ENCODE measurements at places on chromosomes 2 and 18. TPM values are rescaled to one million over a fixed set of nuclear protein-coding genes. Genes with fewer than 3 reads are reported as not detected.

The INHBB gene
- 0.23 TPM for polyA plus RNA-seq

The MC4R gene
- polyA plus RNA-seq, result 0.45 TPM

DNA sequence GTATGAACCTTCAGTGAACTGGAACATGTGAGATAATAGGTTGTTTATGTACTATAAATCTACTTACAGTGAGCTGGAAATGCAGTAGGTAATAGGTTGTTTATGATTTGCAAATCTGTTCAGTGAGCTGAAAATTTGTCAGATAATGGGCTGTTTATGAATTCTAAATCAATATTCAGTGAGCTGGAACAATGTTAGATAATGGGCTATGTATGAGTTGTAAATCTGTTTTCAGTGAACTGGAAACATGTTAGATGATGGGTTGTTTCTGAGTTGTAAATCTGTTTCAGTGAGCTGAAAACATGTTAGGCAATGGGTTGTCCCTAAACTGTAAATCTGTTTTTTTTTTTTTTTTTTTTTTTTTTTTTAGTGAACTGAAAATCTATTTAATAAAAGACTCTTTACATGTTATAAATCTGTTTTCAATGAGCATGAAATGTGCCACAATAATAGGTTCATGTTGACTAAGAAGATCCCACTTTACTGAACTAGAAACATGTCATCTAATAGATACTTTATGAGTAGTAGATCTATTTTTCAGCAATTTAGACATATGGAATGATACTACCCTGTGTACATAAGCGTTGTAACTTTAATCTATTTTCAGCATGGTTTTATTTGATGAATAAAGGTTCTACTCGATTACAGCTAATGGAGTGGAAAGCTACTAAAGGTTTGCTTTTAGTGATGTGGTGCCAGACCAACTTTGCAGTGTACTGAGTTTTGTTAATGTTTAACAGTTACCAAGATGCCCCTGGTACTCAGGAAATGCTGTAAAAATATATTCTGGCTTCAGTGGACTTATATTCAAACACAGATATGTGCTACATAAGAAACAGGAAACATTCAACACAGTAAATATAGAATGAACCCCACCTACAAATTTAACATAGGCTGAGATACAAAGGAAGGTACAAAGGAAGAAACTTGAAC is 1471.8 kb downstream of the LRP1B start:
- DNase-seq, result no peak

GRCh38 chr2:241911551-241911950 is 42.0 kb downstream of the RTP5 start:
- DNase-seq, result no peak

The EN1 gene
- not detected for polyA plus RNA-seq

GRCh38 chr2:55511508-55512124 is 7.9 kb upstream of the CFAP36 start:
- DNase-seq, result no peak

The NTSR2 gene
- not detected for polyA plus RNA-seq

The CGREF1 gene
- polyA plus RNA-seq, result 0.45 TPM

GRCh38 chr2:224136396-224136795 is 97.3 kb upstream of the SERPINE2 start:
- no peak for DNase-seq

The RIT2 gene
- not detected for polyA plus RNA-seq

DNA sequence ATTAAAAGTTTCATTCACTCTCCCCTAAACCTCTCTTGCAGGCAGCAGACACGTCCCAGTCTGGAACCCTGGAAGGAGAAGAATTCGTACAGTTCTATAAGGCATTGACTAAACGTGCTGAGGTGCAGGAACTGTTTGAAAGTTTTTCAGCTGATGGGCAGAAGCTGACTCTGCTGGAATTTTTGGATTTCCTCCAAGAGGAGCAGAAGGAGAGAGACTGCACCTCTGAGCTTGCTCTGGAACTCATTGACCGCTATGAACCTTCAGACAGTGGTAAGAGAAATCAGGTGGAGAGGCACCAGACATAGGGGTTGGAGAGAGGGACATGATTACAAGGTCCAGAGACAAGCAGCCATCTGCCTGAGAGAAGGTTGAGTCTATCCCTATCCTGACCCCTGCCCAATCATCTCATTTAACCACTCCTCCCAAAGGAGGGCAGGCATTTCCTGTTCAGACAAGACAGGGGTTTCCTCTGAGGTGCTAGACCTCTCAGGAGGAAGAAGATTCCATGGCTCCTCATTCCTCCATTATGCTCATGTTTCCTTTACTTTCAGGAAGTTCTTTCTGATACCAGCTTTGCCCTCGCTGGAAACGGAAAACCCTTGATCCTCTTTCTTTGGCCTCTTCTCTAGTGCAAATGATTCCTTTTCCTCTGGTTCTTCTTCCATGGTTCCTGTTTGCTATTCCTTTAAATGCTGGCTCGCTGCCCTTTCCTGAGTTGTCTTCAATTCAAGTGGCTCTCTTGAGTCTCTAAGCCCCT is 15.1 kb downstream of the PLCD4 start:
- DNase-seq, result no peak

The GRHL1 gene
- 7.1 TPM for polyA plus RNA-seq

DNA sequence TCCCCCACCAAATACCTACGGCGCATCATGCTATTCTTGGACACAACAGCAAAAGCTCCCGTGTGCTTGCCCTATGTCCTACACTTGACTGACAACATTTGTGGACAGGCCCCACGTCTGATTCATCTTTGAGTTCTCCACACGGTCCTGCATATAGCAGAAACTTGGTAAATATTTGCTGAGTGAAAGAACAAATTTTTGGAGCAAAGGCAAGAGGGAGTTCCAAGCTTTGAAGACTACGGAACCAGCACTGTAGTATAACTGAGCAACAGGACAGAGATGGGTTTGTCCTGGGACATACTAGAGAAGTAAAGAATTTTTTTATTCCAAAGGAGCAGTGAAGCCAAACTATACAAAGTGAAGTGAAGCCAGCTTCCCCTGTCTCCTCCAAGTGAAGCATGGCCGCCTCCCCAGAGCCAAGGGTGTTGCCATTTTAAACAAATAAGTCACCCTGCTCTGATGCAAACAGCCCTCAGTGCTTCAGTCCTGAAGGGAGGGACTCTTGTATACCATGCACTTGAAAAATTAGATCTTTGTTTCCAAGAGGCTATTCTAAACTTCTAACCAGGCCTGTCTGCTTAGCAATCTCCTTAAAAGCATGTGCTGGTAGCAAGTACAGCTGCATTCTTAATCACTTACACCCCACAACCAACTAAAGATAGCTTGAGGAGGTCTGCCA is 35.9 kb downstream of the SPRED2 start:
- DNase-seq, result no peak

The TM4SF20 gene
- not detected for polyA plus RNA-seq

DNA sequence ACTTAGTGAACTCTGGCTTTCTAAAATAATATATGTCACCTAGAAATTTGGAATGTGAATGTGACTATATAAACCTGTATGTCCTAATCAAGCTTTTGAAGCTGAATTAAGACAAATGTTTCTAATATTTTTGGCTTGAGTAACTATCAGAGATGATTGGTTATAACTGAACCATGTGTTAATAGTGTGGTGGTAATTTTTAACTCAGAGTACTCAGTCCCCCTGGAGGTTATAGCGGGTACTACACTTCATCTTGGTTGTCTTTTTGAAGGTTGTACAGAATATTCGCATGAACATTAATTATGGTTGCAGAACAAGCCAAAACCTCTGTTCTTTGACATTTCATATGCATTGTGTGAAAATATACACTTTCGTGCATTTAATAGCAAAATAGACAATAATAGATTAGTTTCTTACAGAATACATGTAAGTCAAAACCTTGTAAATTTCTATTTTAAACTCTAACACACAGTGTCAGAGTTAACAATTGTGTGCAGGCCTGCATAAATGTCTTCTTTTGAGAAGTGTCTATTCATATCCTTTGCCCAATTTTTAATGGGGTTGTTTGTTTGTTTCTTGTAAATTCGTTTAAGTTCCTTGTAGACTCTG is 86.0 kb downstream of the OSBPL6 start:
- no peak for DNase-seq

The SEPTIN10 gene
- polyA plus RNA-seq, result 125 TPM

GRCh38 chr2:1688859-1689258 is 55.5 kb downstream of the PXDN start:
- DNase-seq, result no peak

The DHX57 gene
- polyA plus RNA-seq, result 37.9 TPM

The KLHL29 gene
- 2.6 TPM for polyA plus RNA-seq

- no peak for DNase-seq
These were observed 150.1 kb downstream of the UXS1 start for GRCh38 chr2:106044021-106044420.

GRCh38 chr2:159614534-159615366 is 1.6 kb downstream of the BAZ2B start:
- DNase-seq, result peak; percentile 89

The ZSWIM2 gene
- polyA plus RNA-seq, result not detected

The DNAH6 gene
- polyA plus RNA-seq, result 3.2 TPM

DNA sequence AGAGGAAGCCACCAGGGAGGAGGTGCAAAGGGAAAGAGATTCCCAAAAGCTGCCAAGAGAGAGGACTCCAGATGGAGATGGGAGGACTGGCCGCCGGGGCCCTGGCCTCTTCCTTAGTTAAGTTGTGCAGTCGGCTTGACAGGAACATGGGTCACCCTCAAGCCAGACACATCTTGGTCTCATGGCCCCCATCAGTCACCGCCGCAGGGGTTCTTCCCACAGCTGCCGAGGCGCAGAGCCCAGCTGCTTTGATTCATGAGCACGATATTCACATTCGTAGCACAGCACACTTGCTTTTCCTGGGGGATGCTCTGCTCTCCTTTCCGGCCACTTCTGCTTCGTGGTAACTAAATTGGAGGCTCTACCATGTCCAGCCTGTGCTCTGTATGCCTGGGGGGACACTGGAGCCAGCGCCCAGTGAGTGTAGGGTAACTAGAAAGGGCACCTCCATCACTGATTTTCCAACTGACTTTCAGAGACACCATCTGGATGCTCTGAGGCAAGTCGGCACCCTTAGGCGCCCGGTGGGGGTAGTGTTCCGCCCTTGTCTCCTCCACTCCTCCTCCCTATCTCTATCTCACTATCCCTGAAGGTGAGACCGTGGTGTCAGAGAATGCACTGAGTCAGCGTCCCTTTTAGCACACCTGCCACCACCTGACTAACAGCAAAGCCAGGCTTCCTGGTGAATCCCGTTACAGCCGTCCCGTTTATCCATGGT is 13.3 kb downstream of the TWIST2 start:
- no peak for DNase-seq

The IL36G gene
- 0.10 TPM for polyA plus RNA-seq

Measured in right lung (tissue), 10 donors.